Stimulated activated CD8-positive, alpha-beta memory T cell treated with anti-CD3 and anti-CD28 coated beads, Interleukin-15, amount 100 ng/mL, for 48 hours (primary cell): ENCODE measurements at places on chromosomes 4 and X.

GRCh38 chr4:8516996-8517550 lies 63.1 kb upstream of the GPR78 start:
- no peak for DNase-seq

GRCh38 chr4:37447886-37448285 lies 203.3 kb downstream of the NWD2 start:
- no peak for DNase-seq

- no peak for DNase-seq
These were observed 243.0 kb upstream of the TRAM1L1 start for GRCh38 chr4:117328333-117328732.

DNA sequence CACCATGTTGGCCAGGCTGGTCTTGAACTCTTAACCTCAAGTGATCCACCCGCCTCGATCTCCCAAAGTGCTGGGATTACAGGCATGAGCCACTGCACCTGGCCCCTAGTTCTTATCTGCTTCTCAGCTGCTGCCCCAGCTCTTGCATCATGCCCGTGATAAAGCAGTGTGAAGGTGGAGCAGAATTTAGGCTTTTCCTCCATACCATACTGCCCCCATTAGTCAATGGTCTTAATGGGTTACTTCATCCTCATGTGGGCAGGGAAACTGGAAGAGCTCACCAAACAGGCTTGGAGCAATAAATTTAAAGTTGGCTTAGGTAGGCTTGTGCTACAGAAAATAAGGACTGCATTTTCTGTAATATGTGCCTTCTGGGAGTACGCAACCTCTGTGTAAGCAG lies 636.9 kb upstream of the BOD1L1 start:
- DNase-seq = no peak

DNA sequence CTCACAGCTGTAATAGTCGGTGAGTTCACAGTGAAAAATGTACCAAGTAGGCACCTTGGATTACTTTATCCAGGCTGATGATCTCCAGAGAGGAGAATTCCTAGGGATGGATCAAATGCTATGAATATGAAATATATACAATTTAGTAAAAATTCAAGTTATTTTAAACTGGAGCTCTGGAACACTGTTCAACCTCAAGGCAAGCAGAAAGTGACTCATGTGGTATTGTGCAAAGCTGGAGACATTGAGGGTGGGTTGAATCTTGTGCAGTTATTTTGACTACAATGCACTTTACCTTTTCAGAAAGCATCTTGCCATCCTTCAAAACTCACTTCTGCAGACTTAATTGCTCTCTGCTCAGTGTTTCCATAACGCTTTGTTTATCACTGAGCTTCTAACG lies 43.4 kb downstream of the OSTC start:
- DNase-seq = no peak

DNA sequence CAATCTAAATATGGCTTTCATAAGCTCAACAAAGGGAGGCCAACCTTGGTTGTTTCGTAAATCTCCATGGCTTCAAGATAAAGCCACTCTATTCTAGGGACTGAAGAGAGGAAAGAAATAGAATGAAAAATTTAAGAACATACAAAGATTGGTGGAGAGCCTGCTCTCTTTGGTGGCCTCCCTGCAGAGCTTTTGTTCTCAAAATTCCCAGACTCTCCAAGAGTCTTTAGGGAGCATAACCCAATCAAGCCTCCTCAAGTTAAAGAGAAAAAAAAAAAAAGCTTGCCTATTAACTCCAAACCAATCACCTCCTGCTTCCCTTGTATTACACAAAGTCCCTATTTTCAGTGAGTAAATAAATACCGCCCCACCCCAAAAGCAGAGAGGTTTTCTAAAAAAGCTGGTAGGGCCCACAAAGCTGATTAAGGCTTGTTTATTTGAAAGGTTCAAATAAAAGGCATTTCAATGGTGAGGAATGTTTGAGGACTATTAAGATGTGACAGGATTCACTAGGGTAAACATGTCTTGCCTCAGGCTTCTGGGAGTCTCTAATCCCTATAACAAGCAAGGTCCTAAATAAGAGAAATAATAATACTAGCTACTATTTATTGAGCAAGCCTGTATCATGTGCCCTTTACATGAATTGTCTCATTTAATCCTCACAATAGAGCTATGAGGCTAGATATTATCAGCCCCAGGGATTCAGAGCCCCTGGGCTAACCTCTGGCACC lies 71.6 kb downstream of the GPC3 start:
- no peak for DNase-seq

DNA sequence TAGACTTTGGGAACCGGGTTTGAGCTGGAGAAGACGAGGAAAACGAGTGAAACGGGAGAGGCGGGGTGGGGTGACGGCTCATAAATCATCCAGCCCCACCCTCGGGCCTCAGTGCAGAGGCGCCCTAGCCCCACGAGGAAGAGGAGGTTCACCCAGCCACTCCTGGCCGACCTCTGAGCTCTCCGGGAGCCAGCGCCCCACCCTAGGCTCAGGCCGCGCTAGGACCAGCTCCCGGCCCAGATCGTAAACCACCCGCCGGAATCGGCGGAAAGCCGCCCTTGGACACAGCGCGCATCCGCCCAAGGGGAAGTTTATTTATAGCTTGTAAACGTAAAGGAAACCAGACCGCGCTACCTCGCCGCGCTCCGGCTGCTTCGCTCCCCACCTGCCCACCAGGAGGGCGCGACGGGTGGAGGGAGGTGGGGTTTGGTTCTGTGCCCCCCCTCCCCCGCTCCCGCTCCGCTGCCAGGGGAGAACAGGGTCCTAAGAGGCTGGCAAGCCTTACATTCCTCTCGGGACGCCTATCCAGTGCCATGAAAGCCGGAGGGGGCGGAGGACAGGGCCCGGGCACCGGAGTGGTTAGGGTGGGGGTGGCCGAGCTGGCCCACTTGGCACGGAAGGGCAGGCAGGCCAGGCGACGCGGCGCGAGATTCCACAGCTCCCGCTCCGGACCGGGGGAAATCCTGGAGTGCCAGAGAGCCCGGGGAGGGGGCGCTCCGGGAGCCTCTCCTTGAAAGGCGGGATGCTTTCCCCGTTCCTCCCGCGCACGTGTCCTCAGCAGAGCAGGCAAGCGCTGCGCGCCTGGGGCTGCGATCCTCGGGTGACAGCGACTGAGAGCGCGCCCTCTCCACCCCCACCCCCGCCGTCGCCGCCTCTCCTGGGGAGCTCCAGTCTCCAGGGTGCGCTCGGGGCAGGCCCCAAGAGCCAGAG lies 84.2 kb downstream of the BCOR start:
- no peak for DNase-seq

GRCh38 chrX:40326186-40326965 lies 228.6 kb upstream of the BCOR start:
- DNase-seq = no peak
